ENCODE measurements at places on chromosomes 16 and 17.
A peak's percentile ranks its signal among the peaks of the same experiment; 100 is the strongest.

- no peak for DNase-seq
Measured at GRCh38 chr16:88195269-88195705, 187.5 kb upstream of the ZNF469 start.

- no peak for DNase-seq
Measured at GRCh38 chr17:41695134-41695661, 6.5 kb downstream of the EIF1 start.

GRCh38 chr16:10880594-10881452 lies 3.8 kb downstream of the CIITA start:
- DNase-seq, result no peak

DNA sequence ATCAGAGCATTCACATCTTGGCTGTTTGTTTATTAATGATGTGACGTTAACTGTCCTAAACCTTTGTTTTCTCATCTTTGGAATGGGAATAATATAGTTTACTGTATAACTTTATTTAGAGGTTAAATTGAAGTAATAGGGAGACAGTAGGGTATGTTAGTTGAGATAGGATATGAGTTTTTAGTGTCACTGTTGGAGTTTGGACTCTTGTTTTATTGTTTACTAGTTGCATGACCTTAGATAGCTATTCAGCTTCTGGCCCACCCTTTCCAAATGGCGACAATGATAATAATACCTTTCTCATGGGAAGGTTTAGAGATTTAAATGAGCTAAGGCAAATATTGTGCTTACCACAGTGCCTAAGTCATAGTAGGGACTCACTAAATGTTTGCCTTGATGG lies 28.2 kb upstream of the CDC6 start:
- DNase-seq, result no peak

DNA sequence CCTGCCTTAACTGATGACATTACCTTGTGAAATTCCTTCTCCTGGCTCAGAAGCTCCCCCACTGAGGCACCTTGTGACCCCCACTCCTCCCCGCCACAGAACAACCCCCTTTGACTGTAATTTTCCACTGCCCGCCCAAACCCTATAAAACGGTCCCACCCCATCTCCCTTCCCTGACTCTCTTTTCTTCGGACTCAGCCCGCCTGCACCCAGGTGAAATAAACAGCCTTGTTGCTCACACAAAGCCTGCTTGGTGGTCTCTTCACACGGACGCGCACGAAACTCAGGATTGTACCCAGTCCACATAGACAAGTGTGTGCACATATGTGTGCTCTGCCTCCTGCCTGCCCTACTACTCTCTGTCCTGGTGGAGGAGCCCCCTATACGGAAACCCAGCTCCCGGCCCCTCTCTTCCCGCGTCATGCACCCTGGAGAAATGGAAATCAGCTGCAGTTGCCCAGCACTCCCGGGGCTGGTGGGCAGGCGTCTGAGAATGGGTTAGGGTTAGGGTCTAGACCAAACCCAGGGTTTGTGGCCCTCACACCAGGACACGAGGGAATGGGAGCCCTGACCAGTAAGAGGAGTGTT lies 2.4 kb upstream of the RHBDF1 start:
- no peak for DNase-seq

- DNase-seq, result peak; percentile 57
Measured at GRCh38 chr17:82528484-82529265, 9.1 kb downstream of the FOXK2 start.

DNA sequence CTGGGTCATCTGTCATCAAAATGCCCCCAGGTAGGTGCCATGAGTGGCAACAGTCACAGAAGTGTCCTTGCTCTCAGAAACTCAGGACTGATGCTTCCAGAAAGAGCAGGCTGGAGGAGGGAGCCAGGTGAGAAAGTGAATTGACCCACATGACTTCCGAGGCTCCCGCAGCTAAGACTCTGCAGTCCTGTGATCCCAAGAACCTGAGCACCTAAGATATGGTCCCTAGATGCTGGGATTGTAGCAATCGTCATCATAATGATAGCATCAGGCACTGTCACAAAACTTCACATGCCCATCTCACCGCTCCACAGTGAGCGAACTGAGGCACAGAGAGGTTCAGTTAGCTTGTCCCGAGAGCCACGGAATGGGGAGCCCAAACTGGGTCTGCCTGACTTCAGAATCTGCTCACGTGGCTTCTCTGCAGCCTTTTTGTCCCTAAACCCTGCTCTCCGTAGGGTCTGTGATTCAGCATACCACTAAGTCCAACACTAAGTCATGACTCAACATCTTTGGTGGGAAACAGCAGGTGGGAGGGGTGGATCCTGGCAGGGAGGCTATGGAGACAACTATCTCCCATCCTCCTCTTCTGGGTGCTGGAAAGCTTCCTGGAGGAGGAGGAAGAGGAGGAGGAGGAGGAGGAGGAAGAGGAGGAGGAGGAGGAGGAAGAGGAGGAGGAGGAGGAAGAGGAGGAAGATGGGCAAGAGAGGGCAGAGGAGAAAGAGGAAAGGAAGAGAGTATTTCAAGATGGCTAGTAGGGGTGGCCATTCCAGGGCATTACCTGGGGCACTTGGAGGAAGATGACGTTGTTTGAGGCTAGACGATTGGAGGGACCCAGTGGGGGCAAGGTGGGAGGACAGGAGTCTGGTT lies 55.5 kb upstream of the DLX4 start:
- DNase-seq, result no peak

GRCh38 chr16:81492311-81492761 lies 47.7 kb downstream of the CMIP start:
- no peak for DNase-seq

DNA sequence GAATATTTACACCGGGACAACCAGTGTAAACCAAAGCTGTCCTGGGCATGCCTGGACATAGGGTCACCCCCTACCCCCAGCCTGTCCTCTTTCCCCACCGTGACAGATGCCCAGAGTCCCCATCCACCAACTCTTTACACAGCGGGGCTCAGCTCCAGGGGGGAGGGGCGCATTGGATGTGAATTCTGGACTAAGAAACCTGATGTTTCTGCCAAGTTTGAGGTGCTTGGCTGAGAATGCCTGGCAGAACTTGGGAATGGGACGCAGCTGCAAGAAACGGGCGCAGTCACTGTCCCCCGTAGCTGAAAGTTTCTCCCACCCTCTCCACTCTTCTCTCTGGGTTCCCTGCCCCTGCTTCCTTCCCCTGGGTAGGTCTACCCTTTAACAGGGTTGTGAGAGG lies 68.0 kb upstream of the CDC42EP4 start:
- no peak for DNase-seq
